Stimulated activated CD4-positive, alpha-beta T cell treated with anti-CD3 and anti-CD28 coated beads, Interleukin-12 subunit alpha, Interleukin-12 subunit beta, amount 100 ng/mL, for 4 hours (primary cell): ENCODE measurements at places on chromosomes 1 and 21.
A peak's percentile ranks its signal among the peaks of the same experiment; 100 is the strongest.

DNA sequence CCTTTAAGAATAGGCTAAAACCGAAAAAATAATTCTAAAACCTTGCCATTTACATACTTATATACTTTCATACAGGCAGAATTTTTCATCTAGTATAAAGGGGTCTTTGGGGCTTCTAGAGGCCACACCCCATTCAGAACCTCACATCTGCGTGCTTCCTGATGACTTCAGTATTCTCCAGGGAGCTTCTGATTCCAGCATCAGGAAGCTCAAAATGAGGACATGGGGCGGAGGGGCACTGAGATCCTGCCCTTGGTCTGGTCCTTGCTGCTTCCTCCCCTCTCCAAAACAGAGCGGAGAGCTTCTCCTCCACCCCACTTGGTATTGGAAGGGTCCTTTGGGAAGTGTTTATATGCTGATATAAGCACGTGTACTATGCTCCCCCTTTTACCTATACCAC is 13.8 kb downstream of the PAX7 start:
- DNase-seq: no peak

DNA sequence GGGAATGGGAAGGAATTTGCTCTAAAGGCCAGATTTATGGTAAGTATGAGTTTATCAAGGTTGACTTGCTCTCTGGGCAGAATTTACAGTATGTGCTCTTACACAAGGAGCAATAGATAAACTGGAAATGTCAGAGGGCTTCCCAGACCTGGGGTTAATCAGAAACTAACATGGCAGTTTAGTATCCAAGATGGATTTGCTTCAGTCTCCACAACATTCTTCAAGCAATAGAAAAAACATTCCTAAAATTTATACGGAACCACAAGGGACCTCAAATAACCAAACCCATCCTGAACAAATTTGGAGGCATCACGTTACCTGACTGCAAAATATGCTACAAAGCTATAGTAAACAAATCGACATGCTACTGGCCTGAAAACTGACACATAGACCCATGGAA is 606.7 kb upstream of the CHRM3 start:
- no peak for DNase-seq

- no peak for DNase-seq
Measured at GRCh38 chr1:118627435-118627834, 360.7 kb downstream of the TBX15 start.

GRCh38 chr1:19922015-19922688 is 1.3 kb downstream of the PLA2G2E start:
- DNase-seq: no peak

GRCh38 chr1:25711555-25712298 is 88.3 kb upstream of the SELENON start:
- peak; percentile 58 for DNase-seq

- no peak for DNase-seq
Measured at GRCh38 chr21:45299864-45300785, 12.4 kb upstream of the POFUT2 start.

GRCh38 chr1:67407498-67407897 is 22.7 kb downstream of the SERBP1 start:
- DNase-seq: no peak

- DNase-seq: no peak
Measured at GRCh38 chr1:212002536-212002935, 32.8 kb downstream of the INTS7 start.

GRCh38 chr21:14880922-14881321 is 183.9 kb downstream of the NRIP1 start:
- no peak for DNase-seq

DNA sequence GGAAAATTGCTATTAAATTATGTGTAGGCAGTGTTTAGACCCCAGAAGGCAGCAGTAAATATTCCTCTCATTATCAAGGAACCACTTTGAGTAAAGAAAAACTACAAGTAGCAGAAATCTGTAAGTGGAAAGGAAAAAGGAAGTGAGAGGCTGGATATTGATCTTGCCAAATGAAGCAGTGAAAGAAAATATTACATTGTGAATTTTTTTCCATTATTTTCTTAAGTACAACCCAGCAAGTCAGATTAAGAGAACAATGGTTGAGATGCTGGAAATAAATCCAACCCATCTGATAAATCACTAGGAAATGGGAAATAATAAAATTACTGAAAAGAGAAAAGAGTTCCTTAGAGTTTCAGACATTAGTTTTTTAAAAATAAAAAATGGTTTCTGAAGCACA is 106.7 kb downstream of the HMCN1 start:
- no peak for DNase-seq

- no peak for DNase-seq
Measured at GRCh38 chr21:44925378-44925755, 4.7 kb upstream of the ITGB2 start.

DNA sequence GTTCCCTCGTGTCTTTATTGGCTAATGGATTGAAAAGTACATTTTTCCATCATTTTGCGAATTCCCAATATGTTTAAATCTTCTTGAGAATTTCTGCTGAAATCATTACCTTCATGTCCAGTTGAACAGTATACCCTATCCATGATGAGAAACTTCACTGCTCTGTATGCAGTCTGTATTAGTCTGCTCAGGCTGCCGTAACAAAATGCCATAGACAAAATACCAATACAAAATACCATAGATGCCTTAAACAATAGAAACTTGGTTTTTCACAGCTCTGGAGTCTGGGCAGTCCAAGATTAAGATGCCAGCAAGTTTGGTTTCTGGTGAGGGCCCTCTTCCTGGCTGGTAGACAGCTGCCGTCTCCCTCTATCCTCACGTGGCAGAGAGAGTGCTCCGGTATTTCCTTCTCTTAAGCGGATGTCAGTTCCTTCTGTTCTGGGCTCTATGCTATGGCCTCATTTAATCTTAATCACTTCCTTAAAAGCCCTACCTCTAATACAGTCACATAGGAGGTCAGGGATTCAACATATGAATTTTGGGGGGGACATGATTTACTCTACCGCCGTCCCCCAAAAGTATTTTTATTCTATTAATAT is 27.0 kb downstream of the CXADR start:
- no peak for DNase-seq

DNA sequence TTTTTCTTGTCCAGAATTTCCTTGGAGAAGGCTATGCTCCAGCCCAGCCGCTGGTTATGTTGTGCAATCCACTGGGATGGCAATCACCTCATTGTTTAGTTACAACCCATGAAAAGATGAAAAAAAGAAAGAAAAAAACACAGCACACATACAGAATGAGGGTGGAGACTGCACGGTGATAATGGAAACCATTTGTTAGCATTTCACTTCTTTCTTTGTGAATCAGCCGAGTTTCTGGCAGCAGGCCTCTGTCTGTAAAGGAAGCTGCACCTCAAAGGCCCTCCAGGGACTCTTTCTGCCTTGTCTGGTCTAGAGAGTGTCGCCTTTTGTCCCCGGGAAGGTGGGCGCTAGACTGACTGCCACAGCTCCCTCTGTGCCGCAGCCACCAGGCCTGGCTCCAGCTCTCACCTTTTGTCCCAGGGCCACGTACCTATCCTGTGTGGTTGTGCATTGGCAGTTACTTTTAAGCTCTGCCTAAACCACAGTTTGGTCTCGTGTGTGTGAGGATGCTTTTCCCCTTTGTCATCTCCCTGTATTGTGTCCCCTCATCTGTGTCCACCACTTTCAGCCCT is 35.6 kb downstream of the NGF start:
- no peak for DNase-seq

- no peak for DNase-seq
Measured at GRCh38 chr1:221708987-221709386, 32.9 kb downstream of the DUSP10 start.

- no peak for DNase-seq
Measured at GRCh38 chr1:47853852-47854251, 143.3 kb downstream of the TRABD2B start.

DNA sequence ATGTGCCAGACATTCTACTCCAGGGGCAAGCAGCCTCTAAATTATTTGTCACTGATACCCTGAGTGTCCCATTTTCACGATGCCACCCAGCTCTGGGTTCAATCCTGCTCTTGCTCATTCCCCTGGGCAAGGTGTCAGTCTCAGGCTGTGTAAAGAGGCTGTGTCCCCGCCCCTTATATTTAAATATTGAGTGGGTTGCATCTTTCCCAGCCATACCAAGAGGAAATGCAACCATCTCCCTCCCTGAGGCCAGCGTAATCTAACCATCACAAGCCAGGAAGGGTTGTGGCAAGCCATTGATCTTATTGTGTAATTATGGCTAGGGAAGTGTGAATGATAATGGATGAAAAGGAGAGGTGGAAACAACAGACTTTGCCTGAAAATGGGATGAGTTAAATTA is 54.7 kb upstream of the CLDN14 start:
- DNase-seq: no peak

GRCh38 chr1:103517380-103518047 is 8.0 kb upstream of the RNPC3 start:
- no peak for DNase-seq

- DNase-seq: no peak
Measured at GRCh38 chr21:42555756-42556438, 42.2 kb downstream of the SLC37A1 start.

GRCh38 chr21:45995686-45996179 is 14.2 kb downstream of the COL6A1 start:
- no peak for DNase-seq

- DNase-seq: no peak
Measured at GRCh38 chr1:97680470-97680869, 240.4 kb downstream of the DPYD start.

GRCh38 chr1:175129997-175130648 is 62.5 kb downstream of the KIAA0040 start:
- DNase-seq: no peak

- DNase-seq: peak; percentile 33
Measured at GRCh38 chr1:2821966-2822620, 20.6 kb upstream of the TTC34 start.

DNA sequence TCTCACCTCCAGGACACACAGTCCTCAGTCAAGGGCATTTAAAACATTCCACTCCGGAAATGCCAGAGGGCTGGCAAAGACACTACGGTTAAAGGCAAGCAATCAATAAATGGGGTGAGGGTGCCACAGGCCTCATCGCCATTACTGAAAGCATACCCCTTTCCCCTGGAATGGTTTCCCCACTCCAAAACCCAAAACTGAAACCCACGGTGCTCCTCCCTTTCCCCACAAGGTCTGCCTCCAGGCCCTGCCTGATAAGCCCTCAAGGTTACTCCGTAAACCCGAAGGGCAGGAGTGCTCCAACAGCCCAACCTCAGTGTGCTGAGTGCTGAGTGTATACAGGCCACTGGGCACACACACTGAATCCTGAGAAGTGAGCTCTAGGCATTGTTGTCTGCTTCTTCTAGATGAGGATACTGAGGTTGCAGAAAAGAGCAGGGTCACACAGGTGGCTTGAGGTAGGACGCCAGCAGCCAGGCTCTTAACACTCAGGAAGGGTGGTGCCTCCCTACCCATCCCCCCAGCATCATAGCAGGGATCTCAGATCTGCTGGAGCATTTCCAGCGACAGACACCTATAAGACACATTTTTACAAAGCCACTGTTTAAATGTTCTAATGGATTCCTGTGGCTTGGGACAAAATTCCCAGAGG is 29.0 kb downstream of the SSBP3 start:
- DNase-seq: no peak

DNA sequence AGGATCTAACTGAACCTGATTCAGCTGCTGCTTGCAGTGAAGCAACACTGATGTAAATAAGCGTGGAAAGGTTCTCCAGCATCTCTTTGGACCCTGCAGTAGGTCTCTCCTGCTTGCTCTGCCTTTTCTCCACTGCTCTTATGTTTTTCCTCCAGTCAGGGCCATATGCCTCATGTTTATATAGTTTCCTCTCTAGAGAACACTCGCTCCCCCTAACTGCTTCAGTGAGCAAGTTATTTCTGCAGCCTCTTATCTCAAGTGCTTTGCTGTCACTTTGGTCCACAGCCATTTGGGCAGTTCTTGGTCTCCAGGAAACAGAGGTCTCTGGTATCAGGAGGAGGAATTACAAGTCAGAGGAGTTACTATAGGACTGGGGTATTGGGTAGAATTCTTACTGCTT is 5.3 kb downstream of the PRUNE1 start:
- DNase-seq: no peak

GRCh38 chr21:24096651-24097050 is 1510.6 kb downstream of the MRPL39 start:
- no peak for DNase-seq

GRCh38 chr1:59178339-59179187 is 118.3 kb upstream of the FGGY start:
- no peak for DNase-seq

DNA sequence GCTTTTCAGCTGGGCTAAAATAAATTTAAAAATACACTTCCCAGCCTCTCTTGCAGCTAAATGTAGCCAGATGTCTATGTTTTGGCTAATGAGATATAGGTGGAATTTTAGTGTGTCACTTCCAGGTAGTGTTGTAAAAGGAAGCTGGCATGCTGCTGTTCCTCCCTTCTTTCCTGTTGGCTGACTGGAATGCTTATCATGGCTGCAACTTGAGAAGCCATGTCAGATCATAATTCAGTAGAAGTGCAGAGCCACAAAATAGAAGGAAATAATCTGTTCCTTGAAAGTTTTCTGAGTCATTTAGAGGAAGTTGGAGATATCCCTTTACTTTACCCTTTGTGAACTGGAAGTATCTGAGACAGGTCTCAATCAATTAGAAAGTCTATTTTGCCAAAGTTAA is 10.9 kb upstream of the RBM15 start:
- no peak for DNase-seq

DNA sequence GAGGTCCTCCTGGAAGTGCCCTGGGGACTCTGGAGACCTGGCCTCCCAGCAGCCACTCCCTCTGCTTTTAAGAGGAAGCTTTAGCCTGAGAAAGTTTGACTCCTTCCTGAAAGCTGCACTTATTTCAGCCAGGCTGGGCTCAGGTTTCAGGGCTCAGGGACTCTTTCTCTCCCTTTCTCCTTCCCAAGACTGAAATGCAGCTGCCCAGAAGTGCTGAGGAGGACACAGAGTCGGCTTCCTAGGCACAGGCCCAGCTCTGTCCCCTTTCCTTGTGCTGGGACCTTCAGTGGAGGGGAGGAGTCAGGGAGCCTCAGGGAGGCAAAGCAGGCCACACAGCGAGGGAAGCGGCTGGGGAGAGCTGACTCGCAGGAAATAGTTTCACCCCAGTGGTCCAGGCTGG is 137.3 kb downstream of the NAV1 start:
- no peak for DNase-seq

DNA sequence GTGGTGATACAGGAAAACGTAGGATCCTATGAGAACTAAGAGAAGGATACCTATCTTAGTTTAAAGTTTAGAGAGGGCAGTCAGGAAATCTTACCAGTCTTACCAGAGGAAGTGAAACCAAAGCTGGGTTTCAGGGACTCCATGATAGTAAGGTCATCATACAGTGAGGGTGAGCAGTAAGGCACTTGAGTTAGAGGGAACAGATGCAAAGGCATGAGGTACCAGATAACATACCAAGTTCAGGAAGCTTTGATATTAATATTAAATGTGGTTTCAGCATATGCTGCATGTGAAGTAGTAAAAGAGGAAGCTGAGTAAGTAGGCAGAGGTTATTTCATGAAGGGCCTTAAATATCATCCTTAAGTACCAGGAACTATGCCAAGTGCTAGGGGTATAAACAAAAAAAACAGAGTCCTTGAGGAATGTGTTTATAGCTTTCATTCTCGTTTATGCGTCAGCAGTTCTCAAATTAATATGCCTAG is 16.9 kb downstream of the ATG4C start:
- no peak for DNase-seq
